ENCODE measurements at places on chromosomes 2 and 18.

DNA sequence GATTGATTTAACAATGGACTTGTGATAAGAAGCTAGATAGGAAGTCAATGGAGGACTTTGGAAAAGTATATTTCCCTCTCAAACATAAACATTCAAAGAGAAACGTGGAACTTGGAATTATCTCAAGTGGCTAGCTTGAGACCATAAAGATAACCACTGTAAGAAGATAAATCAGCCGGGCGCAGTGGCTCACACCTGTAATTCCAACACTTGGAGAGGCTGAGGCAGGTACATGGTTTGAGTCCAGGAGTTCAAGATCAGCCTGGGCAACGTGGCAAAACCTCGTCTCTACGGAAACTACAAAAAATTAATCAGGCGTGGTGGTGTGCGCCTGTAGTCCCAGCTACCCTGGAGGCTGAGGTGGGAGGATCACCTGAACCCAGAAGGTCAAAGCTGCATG is 405.9 kb upstream of the ACVR2A start:
- DNase-seq, result no peak

DNA sequence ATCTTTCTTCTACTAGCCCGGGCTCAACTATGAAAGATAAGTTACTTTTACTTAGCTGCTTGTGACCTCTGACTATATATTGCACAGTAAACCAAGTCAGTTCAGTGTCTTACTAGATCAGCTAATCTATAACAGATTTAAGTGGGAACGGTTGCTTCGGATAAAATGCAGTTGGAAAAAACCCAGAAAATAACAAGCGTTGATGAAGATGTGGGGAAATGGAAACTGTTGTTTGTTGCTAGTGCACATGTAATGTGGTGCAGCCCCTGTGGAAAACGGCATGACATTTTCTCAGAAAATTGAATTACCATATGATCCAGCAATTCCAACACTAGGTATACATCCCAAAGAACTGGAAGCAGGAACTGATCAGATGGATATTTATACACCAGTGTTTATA is 248.5 kb downstream of the PRKCE start:
- no peak for DNase-seq

- DNase-seq, result no peak
Observed at GRCh38 chr2:239021224-239021623, 173.3 kb downstream of the TWIST2 start.

GRCh38 chr2:59986511-59986910 is 566.9 kb downstream of the BCL11A start:
- DNase-seq, result no peak

- no peak for DNase-seq
Observed at GRCh38 chr2:4279431-4279830, 576.1 kb downstream of the DCDC2C start.

DNA sequence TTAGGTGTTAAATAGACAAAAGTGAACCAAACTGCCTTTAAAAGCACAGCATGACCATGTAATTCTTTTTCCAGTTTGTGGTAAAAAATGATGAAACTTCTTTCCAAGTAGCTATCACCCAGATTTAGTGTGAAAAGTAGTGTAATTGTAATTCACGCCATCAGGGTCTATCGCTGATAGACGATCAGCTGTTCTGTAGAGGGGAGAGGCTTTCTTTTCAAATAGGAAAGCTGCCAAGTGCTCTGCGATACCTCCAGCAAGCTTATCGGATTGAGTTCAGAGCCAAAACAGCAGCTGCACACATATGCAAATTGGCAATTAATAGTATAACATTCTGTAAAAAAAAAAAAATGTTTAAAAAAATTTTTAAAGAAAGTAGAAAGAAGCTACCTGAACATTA is 61.9 kb upstream of the PSMD14 start:
- DNase-seq, result no peak

DNA sequence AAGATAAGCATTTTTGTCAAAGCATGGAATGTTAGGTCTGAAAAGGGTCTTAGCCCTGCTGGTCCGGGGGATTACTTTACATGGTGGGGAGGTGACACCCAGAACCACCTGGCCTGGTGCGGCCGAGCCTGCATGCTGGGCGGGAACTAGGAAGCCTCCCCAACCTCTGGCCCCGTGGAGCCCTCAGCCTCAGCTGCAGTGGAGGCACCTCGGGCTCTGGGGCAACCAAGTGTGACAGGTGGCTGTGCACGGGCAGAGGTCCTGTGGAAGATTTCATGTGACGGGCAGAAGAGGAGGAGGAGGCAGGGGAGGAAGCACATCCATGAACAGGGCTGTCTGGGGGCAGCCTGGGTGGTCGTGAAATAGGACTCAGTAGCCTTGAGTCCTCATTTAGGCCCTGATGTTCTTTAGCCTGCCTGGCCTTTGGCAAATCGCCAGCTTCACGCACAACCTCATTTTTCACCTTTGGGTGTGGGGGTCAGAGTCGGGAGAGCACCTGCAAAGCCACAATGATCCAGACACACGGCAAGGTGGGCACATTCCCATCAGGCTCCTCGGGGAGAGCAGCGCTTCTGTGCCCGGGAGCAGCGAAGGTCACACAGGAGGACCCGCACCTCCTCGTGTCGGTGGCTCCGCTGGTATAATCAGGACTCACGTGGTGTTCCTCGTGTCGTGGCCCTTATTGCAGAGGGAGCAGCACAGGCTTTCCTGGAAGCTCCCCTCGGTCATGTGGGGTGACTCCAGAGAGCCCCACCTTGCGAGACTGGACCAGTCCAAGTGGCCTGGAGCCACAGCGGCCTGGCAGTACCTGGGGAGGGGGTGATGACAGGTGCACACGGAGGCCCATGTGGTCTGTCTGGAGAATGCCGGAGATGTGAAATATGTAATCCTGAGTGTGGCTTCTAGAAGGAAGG is 13.9 kb downstream of the CNDP2 start:
- DNase-seq, result no peak

GRCh38 chr2:85420536-85421259 is 2.2 kb downstream of the SH2D6 start:
- DNase-seq, result peak; percentile 93

DNA sequence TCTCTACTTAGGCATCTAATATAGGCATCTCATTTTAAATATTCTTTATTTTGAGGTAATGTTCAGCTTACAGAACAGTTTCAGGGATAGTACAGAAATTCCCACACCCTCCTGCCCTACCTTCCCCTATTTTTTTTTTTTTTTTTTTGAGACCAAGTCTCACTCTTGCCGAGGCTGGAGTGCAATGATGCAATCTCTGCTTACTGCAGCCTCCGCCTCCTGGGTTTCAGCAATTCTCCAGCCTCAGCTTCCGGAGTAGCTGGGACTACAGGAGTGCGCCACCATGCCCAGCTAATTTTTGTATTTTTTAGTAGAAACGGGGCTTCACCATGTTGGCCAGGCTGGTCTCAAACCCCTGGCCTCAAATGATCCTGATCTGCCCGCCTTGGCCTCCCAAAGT is 97.6 kb downstream of the EPB41L5 start:
- peak; percentile 72 for DNase-seq

GRCh38 chr2:109218087-109218791 is 89.2 kb downstream of the SH3RF3 start:
- no peak for DNase-seq

DNA sequence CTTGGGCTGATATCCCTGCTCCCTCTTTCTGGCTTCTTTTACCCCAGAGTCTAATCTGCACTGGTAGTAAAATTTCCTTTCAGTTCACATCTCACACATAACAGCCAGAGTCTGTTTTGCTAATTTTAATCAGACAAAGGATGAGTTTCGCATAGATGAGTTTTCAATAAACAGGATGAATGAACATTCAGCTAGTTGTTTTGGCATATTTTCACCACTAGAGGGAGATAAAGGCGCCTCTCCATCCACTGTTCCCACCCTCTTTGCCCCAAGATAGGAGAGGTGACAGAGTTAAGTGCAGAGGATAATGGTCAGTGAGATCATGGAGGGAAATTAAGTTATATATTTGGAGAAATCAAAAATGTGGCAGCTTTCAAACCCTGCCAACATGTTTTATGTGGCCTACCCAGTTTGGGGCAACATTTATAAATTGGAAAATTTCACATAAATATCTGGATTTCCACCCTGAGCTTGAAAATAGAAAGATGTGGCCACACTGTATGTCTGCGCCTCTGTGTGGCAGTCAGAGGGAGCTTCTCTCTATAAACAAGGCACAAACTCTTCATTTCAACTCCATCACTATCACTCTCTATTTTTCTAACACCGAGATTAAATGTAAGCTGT is 48.5 kb upstream of the DTNA start:
- peak; percentile 67 for DNase-seq

- DNase-seq, result no peak
Observed at GRCh38 chr18:56373601-56374000, 264.8 kb downstream of the TXNL1 start.

DNA sequence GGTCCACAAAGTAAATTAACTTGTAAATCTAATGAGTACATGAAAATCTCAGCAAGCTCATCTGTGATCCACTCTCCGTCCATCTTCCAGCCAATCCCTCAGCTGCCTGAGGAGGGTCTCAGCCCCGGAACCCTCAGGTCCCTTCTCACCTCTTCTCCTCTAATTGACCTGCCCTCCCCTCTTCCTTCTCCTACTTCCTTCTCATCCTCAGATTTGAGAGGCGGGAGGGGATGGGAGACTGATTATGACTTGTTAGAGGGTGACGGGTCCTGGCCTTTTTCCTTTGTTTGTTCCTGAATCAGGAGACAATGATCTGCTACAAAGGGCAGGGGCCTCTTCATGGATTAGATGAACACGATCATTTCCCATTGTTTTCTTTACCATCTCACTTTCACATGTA is 80.1 kb downstream of the CYBRD1 start:
- DNase-seq, result no peak

DNA sequence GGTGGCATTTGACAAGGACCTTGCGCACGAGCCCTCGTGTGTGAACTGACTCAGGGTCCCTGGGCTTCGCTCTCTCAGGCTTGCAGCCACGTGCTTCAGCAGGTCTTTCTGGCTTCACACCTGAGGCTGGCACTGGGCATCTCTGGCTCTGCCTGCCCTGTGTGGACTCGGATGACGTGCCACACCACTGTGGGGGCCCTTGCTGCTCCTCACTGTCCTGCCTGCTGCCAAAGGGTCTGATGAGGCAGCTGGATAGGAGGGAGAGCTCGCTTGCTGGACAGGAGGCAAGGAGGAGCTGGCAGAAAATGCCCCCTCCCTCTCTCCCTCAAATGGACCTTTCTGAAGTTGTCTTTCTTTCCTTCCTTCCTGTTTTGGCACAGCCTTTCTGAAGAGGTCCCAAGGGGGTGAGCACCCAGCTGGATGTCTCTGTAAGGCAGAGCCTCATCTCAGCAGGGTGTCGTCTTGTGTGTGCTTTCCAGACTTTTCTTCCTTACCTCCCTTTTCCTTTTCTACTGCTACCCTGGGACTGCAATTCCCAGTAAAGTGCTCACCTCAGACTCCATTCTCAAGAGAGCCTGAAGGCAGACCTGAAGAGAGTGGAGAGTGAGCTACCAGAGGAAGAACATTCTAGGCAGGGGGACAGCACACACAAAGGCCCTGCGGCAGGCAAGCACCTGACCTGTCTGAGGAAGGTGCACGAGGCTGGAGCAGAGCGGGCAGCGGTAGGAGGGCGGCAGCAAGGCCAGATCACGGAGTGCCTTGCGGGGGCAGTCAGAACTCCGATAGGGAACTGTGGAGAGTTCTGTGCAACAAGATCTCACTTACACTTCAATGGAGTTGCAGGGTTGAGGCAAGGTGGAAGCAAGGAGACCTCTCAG is 5.3 kb downstream of the PER2 start:
- no peak for DNase-seq

DNA sequence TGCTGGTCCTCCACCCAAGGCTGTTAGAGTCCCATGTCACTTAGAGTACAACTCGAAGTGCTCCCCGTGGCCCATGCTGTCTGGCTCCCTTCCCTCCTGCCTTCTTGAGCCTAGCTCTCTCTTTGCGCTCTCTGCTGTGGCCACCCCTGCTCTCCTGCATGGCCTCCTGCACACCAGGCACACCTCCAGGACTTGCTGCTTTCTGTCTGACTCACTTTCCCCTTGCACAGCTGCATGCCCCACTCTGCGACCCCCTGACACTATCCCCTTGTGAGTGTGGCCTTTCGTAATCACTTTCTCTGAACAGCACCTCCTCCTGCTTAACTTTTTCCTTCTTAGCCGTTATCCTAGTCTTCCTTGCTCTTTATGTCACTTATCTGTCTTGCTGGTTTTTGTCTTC is 343.6 kb downstream of the TGIF1 start:
- no peak for DNase-seq

DNA sequence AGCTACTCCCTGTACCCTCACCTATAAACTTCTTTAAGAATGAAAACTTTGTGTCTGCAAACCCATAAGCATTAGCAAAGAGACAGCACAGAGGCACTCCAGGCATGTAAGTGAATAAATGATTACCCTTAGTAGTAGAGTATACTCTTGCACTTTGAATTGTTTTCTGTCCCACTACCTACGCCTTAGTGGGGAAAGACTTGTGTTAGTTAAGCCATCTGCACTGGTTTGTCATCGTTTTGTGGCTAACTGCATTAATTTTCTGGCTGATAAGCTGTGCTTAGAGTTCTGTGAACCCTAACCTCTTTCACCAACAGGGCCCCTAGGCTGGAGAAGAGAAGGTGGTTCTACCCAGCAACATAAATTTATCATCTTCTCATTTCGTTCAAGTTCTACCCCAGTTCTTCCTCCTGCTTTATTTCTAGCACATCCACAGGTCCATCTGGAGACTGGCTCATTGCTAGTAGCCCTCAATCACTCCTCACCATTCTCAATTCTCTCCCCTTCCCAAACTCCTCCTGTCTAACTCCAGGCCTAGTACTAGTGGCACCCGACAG is 710 bp downstream of the LMAN2L start:
- DNase-seq, result no peak

DNA sequence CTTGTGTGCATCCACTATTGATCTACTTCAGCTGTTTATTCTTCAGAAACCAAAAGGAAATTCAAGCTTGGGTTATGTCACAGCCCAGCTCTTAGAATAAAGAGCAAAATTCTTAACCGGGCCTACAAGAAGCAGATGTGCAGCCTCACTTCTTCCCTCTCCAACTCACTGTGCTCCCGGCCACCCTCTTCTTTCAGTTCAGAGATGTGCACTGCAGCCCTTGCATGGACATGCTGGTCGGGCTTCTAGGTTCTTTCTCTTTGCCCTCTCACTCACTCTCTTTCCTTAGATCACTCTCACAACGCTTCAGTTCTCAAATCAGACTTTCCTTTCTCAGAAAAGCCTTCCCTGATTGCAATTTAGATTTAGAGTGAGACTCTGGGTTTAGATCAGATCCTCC is 104.1 kb downstream of the CHN1 start:
- DNase-seq, result no peak

DNA sequence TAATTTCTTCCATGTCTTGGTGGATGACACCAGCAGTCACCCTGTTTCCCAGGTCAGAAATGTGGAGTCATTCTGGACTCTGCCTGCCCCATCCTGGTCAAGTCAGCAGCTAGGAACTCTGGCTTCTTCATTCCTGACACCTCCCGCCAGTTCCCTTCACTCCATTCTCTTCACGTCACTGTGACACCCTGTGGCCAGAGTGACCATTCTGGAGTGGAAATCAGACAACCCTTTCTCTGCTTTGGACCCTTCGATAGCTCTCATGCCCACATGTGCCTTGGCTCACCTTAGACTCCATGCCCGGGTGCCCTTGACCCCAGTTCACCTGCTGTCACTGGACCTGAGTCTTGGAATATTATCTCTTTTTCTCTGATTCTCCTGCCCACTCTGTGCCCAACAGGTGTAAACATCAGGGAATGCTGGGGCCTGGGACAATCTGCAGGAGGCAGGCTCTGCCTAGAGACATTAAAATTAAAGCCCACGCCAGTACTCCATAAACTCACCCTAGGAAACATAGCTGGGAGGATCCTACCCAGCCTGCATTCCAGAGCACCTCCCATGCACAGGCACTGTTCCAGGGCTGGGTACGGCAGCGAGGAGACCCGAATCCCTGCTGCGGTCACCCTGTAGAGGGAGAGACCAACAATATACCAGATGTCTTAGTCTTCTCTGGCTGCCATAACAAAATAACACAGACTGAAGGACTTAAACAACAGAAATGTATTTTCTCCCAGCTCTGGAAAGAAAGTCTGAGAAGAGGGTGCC is 41.1 kb upstream of the FAHD2A start:
- no peak for DNase-seq
